Caudate nucleus (tissue), 63 donors: ENCODE measurements at places on chromosomes 2 and 18.

GRCh38 chr2:159989249-159989648, 73.2 kb downstream of the PLA2R1 start:
- no peak for DNase-seq

DNA sequence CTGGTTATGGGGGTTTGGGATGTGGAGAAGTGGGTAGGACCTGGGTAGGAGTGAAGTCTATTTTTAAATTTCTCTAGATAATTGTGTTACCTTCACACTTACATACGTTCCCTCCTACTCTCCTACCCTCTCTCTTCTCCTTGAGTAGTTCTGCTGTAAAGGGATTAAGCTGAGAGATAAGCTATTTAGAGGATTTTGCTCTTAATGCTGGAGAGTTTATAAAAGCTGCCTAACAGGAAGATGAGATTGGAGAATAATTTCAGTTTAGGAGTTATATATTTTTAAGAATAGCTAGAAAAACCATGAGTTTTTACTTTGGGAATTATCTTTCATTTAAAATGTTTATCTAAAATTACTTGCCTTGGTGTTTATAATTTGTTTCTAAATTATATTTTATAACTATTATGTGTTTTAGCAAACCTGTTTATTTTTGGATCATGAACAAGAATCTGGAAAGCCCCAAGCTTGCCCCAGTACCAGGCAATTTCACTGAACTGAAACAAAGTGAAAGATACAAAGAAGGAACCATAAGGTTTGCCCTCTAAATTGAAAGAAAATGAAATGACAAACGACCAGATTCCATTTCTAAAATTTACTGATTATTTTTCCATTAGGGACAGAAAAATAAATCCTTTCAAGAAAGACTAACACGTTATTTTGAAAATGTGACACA, 101.5 kb downstream of the ZNF532 start:
- no peak for DNase-seq

GRCh38 chr2:17476830-17477229, 41.4 kb downstream of the RAD51AP2 start:
- no peak for DNase-seq

DNA sequence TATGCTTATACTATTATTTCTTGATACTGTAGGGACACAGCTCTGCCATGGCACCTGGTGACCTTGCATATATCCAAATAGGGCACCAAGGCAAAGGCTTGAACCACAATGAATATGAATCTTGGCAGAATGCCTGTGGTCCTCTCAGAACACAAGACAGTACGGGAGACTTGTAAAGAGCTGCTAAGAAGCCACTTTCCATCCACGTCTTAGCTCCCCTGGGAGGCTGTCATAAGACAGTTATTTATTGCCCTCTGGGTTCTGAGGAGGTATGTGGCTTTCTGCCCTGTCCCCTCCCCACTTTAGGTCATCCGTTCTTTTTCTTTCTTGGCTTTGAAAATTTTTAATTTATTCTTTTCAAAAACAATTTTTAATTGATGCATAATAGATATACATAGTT, 29.8 kb upstream of the MRPL33 start:
- DNase-seq: no peak

- DNase-seq: peak; percentile 60
Observed at GRCh38 chr2:95079199-95079683, 42.4 kb downstream of the MRPS5 start.

DNA sequence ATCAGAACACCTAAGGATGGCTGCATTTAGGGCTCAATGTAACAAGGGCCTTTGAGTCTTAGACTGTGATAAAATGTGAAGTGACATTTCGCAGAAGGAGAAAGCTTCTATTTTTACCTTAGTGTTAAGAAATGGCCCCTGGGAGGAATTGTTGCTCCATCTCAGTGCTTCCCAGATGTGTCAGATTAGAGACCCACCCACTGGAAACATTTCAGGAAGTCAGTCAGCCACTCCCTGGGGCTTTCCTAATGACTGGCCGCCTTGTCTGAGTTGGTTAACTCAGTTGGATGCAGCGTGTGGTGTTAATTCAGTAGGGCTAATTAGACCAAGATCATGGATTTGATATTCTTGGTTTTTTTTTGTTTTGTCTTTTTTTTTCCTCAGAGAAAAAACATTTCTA, 355.9 kb downstream of the PIK3C3 start:
- DNase-seq: no peak

DNA sequence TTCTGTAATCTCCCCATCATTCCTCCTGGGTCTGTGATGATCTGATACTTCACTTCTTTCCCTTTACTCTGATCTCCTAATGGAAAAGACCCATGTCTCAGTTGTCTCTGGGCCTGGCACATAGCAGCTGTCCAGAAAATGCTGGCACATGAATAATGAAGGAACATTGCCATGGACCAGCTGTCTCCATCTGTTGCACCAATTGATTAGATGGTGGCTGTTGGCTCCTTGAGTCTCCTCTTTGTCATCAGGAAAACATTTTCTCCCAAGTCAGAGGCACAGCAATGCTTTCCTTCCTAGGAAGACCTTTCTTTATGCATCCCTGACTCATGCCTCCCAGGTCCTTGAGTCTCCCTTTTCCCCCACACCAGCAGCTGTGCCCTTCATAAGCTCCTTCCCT, 286.2 kb upstream of the CXCR4 start:
- DNase-seq: no peak

GRCh38 chr18:48030616-48031480, 100.4 kb upstream of the SMAD2 start:
- no peak for DNase-seq

DNA sequence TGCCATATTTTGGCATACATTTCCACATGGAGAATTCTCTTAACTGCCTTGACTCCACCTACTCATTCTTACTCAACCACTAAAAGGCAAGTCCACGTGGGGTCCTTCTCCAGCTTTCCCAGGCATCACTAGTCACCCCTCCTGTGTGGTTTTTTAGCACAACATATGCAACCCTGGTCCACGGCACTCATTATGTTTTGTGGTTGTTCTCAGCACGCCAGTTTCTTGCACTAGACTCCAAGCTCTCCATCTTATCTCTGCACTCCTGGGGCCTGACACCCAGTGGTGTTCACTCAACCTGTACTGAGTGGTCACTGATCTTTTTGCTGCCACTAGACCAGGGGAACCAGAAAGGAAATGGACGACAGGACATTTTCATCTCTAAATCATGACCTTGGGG, 18.0 kb downstream of the MARCHF4 start:
- no peak for DNase-seq
